Activated CD8-positive, alpha-beta memory T cell treated with anti-CD3 and anti-CD28 coated beads, Interleukin-2, amount 50 U/mL, for 4 hours (primary cell): ENCODE measurements at places on chromosomes 3 and 15.

- no peak for DNase-seq
Measured at GRCh38 chr3:137760341-137761098, 3.6 kb upstream of the SOX14 start.

GRCh38 chr3:197297002-197297401 is 1.4 kb downstream of the DLG1 start:
- DNase-seq = no peak

GRCh38 chr15:91380114-91380513 is 280.1 kb downstream of the SV2B start:
- no peak for DNase-seq

DNA sequence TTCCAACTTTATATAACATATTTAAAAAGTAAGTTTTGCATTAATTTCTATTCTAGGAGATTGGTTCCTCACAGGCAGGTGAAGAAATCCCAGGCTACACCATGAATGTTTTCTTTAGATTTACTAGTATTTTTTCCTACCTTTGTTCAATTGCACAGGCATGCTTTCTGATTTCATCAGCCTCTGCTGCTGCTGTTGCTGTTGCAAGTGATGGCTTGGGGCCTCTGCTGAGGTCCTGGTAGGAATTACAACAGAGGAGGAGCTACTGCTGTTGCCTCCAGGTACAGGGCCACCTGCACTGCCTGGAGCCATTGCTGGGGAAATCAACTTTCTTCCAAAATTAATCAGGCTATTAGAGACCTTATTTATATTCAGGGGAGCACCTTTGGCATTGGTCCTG is 353.3 kb downstream of the PLCL2 start:
- DNase-seq = no peak

- no peak for DNase-seq
Measured at GRCh38 chr15:52765785-52766184, 24.4 kb downstream of the ONECUT1 start.

- DNase-seq = no peak
Measured at GRCh38 chr3:1135194-1135593, 42.4 kb downstream of the CNTN6 start.

GRCh38 chr3:39590806-39591205 is 123.3 kb downstream of the MOBP start:
- no peak for DNase-seq

DNA sequence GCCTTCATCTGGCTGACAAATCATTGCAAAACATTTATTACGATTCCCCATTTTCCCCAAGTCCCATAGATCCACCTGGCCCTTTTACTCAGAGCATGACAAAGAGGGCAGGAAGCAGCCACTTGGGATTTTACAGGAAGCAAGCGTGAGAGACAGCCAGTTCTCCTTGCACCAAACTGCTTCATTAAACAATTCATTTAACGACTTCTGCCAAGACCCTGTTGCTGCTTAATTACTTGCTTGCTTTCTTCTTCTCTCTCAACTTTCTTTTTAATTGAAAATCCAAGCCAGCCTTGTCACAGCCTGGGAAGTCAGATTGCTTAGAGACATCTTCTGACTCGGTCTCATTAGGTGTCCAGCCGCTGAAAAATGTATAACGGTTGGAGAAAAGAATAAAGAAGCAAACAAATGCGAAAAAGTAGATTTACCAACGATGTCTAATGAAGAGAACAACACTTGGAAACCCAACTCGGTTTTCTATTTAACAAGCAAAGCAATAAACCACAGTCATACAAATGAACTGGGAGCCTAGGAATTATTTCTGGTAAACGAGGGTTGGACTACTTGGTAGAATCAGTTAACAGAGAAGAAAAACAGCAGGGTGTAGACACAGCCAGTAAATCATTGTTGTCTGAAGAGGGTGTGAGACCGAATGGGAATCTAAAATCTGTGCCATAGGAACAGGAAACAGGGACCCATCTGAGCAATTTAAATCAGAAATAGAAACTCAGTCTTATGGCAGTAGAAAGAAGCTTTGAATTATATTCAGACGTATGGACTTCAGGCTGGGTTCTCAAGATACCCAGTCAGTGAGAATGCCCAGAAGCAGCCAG is 298.3 kb downstream of the LRRC3B start:
- DNase-seq = no peak

DNA sequence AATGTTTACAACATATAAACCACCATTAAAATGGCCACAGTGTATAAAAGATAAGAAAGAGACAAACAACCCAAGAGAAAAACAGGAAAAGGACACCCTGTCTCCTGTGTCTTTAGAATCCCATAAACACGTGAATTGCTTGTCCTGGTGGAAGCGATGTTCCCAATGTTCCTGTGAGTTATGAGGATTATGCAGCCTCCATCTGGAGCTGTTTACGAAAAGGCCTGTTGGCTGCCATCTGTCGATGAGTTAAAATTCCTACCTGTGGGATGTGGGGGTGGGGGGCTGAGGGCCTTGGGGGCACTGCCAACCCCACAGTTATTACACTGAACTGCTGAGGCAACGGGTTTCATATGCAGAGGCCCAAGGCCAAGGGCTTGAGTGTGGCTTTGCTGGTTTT is 13.6 kb downstream of the NISCH start:
- DNase-seq = no peak

GRCh38 chr15:81292523-81293001 is 31.4 kb downstream of the STARD5 start:
- DNase-seq = peak; percentile 47

- no peak for DNase-seq
Measured at GRCh38 chr15:40826423-40827075, 2.0 kb downstream of the PPP1R14D start.

DNA sequence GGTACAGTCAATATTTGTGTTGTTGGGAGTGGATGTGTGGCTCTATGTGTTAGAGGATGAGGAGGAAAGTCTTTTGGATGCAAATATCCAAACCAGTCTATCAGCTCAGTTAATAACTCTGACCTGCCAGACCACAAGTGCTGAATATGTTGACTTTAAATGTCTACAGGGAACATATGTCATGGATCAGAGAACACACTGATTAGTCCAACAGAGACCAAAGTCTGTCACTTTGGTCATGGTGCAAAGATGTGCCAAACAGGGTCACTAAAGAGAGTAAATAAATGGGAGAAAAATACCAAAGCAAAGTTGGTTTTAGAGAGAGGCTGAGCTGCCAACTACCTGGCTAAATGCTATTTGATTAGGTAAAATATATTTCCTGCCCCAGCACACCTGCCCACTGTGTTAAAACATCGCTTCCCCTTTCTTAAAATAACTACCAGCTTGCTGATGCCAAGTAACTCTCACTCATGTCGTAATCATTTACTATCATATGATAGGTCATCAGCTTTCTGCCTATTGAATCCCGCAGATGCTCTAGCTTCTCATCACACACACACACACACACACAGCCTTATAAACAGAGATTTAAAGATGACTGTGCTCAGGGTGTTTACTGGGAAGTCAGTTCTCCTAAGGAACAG is 173.3 kb downstream of the PDZRN3 start:
- no peak for DNase-seq

DNA sequence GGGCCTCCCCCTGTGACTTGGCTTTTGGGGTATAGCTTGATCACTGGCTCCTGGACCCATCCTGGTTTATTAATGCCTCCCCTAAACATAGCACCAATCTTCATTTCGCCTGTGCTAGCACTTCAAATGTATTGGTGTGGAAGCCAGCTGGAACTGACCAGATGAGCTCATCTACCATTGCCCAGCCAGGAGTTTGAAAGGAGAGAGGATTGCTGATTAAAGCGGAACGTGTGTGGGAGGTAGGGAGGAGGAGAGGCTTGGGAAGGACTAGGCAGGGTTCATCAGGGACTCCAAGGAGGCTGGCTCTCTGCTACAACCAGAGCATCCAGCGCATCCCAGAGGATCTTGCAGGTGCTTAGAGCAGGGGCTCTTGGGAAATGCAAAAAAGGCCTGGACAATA is 34.4 kb upstream of the TLE3 start:
- no peak for DNase-seq

DNA sequence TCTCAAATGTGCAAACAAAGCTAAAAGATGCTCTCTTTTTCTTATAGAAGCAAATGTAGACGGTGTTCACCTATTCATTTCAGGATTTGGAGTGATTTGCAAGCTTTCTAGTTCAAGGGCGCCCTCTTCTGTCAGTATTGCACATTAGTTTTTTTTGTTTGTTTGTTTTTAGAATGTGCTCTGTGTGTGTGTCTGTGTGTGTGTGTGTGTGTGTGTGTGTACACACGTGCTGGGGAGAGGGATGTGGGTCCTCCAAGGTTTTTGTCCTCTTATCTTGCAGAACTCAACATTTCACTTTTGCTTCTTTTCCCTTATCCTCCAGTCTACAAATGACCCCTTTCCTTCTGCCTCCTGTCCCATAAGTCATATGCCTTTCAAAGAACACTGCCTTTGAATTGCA is 23.5 kb downstream of the DNAH1 start:
- peak; percentile 31 for DNase-seq

DNA sequence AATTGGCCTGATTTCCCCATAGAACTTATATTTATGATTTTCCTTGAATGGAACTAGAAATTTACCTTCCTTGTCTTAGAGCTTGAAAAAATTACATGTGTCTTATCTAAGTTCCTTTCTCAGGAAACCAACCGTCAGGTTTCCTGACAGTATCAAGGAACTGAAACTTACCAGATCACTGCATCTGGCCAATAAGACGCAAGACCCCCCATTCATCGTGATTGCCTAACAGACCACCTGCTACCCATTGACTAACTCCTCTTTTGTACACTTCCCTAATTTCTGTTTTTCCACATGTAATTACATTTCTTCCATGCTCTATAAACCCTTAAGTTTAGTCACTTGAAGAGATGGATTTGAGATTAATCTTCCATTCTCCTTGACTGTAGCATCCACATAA is 517.2 kb upstream of the CBLB start:
- no peak for DNase-seq

DNA sequence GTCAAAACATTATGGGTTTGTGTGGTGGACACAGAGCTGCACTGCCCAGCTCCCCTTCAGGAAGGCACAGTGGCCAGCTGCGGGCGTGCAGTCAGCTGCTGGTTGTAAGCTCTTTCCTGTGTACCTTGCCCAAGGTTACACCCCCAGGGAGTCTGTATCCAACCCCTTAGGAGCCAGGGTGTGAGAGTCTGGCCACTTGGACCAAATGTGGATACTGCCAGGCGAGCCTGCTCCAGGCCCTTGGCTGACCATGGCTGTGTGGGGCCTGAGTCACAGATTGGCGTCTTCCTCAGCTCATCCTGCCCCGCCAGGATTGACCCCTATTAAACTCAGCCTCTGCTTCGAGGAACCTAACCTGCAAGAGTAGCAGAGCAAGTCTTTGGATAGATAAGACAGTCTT is 56.9 kb downstream of the ABHD5 start:
- DNase-seq = no peak

DNA sequence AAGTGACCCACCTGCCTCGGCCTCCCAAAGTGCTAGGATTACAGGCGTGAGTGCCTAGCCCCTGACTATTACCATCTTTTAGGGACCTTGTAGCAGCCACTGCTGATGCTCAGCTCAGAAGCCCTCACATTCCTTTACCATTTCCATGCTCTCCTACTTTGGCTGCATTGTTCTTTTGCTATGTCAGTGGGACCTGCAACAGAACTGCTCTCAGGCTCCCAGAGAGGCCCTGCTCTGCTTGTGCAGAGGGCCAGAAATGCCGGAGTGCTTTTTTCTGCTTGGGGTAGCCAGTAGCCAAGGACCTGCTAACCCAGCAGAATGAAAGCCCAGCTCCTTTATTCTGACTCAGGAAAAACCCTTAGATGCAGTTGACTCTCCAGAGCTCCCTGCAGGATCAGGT is 18.3 kb upstream of the PROK2 start:
- DNase-seq = no peak

DNA sequence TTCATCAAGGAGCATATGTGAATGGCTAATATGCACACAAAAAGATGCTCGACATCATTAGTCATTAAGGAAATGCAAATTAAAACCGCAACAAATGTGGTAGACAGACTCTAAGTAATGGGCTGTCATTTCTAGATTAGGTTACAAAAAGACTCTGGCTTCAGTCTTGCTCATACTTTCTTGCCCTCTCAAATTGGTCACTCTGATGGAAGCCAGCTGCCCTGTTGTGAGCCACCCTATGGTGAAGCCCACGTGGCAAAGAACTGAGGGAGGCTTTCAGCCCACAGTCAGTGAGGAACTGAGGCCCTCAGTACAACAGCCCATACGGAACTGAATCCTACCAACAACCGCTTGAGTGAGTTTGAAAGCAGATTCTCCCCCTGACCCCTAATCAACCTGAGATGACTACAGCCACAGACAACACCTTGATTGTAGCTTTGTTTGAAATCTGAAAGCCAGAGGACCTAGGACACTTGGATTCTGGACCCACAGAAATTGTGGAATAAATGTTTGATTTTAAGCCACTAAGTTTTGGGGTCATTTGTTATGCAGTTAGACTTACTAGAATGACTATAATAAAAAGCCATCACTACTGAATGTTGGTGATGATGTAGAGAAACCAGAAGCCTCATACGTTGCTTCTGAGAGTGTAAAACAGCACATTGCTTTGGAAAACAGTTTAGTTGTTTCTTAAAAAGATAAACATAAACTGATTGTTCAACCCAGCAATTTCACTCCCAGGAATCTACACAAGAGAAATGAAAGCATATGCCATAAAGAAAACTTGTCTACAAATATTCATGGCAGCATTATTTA is 45.7 kb downstream of the EHHADH start:
- no peak for DNase-seq

DNA sequence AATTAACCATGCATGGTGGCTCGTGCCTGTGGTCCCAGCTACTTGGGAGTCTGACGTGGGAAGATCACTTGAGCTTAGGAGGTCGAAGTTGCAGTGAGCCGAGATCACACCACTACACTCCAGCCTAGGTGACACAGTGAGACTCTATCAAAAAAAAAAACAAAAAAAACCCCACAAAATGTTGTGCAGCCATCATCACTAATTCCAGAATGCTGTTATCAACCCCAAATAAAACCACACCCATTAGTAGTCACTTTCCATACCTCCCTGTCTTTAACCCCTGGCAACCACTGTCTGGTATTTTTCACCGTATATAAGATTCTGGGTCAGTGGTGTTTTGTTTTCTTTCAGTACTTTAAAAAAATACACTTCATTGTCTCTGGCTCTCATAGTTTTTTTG is 16.6 kb downstream of the HMCES start:
- no peak for DNase-seq

DNA sequence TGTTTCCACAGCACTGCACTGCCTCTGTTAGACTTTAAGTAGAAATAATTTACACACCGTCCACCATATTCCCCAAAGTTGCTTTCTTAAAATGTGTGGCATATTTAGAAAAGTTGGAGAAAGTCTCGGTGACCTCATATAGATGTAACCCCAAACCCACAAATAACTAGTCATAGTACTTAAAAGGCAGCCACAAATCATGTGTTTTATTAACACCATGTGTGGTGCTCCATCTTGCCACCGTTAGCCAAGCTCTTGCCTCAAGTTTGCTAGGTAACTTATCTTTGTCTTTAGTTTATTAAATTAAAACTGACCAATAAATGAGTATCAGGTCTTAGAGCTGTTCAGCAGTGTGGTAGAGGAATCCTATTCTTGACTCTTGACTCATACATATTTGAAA is 257.9 kb downstream of the UBE2E2 start:
- no peak for DNase-seq
